ENCODE measurements at places on chromosomes 5 and 9. TPM values are rescaled to one million over a fixed set of nuclear protein-coding genes. Genes with fewer than 3 reads are reported as not detected.

DNA sequence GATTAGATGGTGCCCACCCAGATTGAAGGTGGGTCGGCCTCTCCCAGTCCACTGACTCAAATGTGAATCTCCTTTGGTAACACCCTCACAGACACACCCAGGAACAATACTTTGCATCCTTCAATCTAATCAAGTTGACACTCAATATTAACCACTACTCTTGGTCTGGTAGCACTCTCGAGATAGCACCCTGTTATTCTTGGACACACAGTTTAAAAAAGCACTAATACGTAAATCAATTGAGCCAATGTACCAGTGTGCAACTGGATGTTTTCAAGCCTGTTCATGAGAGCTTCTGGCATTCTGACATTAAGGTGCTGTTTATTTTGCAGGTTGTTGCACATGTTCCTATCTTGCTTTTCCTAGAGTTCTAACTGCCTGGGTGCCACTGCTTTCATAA, 35.3 kb downstream of the MARCHF3 start:
- no peaks in the 10 kb centered on the region for H3K27me3 ChIP-seq
- no peak overlapping the region for H3K4me3 ChIP-seq
- H3K36me3 ChIP-seq, result no peaks in the 10 kb centered on the region

GRCh38 chr9:7042124-7042523, 284.4 kb downstream of the KDM4C start:
- H3K27ac ChIP-seq, result no peak overlapping the region
- H3K4me1 ChIP-seq, result no peaks in the 10 kb centered on the region
- no peaks in the 10 kb centered on the region for H3K36me3 ChIP-seq
- DNase-seq, result no peak

DNA sequence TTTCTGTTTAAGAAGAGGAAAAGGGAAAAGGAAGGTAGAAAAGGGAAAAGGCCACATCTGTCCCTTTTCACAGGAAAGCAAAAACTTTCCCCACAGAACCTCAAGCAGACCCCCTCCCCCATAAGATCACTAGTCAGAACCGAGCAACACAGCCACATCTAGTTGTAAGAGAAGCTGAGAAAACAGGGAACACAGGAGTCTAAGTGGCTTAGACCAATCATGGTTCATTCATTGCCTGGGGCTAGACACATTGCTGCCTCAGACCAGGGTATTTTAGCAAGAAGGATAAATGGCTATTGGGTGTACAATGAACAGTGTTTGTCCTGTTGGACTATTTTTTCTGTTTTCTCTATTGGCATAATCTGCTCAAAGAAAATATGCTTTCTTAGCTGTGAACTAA, 98.0 kb downstream of the ARL15 start:
- no peak for DNase-seq
- H3K27me3 ChIP-seq, result no peaks in the 10 kb centered on the region
- H3K27ac ChIP-seq, result no peak overlapping the region
- H3K4me1 ChIP-seq, result no peaks in the 10 kb centered on the region
- H3K36me3 ChIP-seq, result no peaks in the 10 kb centered on the region

- H3K4me3 ChIP-seq, result no peak overlapping the region
- no peak overlapping the region for H3K27ac ChIP-seq
- H3K27me3 ChIP-seq, result no peaks in the 10 kb centered on the region
Measured at GRCh38 chr9:89670114-89670513, 65.3 kb downstream of the GADD45G start.

DNA sequence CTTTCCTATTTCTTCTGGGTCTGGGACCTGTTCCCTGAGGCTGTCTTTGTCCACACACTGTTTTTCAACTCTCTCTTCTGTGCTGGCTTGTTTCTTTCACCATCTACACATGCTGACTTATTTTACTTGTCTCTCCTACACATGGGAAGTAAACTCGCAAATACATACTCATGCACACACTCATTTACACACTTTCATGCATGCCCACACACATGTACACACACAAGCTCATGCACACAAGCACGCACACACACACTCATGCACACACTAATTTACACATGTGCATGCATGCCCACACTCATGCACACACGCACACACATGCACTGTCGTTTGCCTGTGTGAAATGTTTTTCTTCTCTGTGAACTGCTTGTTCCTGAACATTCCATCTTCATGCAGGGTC, 169.0 kb downstream of the IRX2 start:
- H3K4me3 ChIP-seq, result no peak overlapping the region
- DNase-seq, result no peak
- no peaks in the 10 kb centered on the region for H3K4me1 ChIP-seq
- no peaks in the 10 kb centered on the region for H3K27me3 ChIP-seq
- no peaks in the 10 kb centered on the region for H3K36me3 ChIP-seq

DNA sequence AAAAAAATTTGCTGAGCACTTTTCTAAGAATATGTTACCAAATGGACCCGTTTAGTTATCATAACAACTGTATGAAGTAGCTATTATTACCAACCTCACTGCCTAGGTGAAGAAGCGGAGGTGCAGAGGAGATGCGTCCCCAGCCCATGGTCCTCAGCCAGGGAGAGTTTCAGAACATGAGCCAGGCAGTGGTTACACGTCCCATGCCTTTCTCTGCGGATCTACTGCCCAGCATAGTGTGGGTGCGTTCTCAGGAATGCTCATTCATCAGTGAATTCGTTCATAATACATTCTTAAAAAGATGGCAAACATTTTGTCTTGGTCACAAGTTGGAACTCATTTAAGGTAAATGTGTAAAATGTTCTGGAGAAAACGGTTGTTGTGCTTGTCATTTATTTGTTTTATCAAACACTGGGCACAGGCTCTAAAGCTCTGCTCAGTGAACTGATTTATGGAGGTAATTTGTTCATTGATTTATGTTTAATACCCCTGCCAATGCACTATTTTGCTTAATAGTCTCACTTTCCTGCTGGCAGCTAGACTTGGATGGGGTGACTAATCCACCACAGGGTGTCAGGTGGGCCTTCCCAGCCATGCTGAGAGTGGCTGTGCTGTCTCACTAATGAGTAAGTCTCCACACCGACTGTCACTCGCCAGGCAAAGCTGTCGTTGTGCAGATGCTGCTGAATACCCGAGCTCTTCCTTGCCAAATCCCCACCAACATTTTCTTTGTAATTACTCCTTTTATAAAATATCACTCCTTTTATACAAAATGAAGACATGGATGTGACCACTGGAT, 248.8 kb downstream of the TENT4A start:
- H3K4me3 ChIP-seq, result no peak overlapping the region
- DNase-seq, result no peak

The SPATA9 gene
- 0.32 TPM for total RNA-seq

The CYLC2 gene
- not detected for total RNA-seq

The BTNL9 gene
- 27.2 TPM for total RNA-seq

All from breast epithelium (tissue), 4 donors.